ENCODE measurements at places on chromosomes 1 and 21.
A peak's percentile ranks its signal among the peaks of the same experiment; 100 is the strongest.

- no peaks in the 10 kb centered on the region for H3K27me3 ChIP-seq
- no peaks in the 10 kb centered on the region for H3K4me1 ChIP-seq
- H3K4me3 ChIP-seq = no peak overlapping the region
- DNase-seq = no peak
- no peaks in the 10 kb centered on the region for H3K36me3 ChIP-seq
These were observed 282.7 kb downstream of the NPHP4 start for GRCh38 chr1:5709461-5709975.

GRCh38 chr1:226541631-226542622 is 6.6 kb upstream of the STUM start:
- peaks cover 8% of the 10 kb centered on the region for H3K4me1 ChIP-seq
- no peak for DNase-seq
- H3K27ac ChIP-seq = no peak overlapping the region
- no peaks in the 10 kb centered on the region for H3K36me3 ChIP-seq

DNA sequence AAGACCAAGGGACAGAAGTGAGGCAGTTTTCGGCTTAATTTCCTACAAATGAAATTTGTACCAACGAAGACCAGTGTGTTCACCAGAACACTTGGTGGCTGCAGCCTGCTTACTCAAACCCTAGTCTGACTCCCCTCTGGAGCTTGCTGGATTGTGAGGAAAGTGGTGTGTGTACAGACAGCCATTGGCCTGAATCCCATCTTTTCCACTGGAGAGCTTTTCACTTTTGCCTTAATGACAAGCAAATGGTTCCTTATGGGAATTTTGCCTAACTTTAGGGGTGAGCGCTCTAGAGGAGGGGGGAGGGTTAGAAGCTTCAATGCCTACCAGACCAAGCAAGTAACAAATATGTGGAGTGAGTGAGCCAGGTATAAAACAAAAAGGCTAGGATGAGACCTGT is 17.3 kb downstream of the METTL13 start:
- H3K4me3 ChIP-seq = no peak overlapping the region
- no peaks in the 10 kb centered on the region for H3K36me3 ChIP-seq
- H3K27me3 ChIP-seq = no peaks in the 10 kb centered on the region
- H3K27ac ChIP-seq = no peak overlapping the region
- DNase-seq = no peak

DNA sequence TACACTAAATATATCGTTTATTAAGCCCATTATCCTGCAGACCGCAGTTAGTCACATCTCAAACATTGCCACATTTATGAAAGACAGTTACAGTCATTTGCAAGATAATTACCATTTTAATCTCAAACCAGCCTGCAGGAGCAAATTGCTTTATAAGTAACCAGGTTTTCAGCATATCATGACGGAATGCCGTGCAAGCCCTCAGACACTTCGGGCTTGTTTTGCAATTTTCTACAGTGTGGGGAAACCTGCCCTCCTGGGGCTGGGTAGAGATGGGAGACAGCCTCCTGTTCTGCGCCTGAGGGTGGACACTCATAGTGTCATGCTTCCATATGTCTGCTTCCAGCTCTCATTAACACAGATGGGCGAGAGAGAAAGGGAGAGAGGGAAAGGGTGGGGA is 563.9 kb downstream of the NPHP4 start:
- H3K27me3 ChIP-seq = peaks cover 4% of the 10 kb centered on the region
- H3K36me3 ChIP-seq = no peaks in the 10 kb centered on the region
- H3K27ac ChIP-seq = no peak overlapping the region
- DNase-seq = no peak

DNA sequence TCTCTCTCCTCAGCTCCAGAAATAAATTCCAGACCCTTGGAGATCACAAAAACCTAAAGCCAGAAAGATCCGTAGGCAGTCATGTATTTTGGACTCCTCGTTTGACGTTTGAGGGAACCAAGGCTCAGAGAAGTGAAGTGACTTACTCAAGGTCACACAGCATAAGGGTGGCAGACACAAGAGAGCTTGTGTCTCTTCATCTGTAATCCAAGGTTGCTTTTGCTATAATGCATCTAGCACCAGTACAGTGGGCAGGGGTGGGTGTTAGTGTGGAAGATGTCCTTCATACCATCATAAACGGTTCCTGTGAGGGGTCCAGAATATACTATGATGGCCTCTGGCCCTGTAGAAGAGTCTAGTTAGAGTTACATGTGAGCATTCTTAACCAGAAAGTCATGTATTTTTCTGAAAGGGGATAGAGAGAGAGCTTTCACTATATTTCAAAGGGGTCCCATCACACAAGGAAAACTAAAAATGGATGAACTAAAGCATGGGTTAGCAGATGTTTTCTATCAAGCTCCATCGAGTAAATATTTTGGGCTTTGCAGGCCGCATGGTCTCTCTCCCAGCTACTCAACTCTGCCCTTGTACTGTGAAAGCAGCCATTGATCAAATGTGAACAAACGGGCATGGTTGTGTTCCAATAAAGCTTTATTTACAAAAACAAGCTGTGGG is 144.9 kb downstream of the TOMM20 start:
- no peaks in the 10 kb centered on the region for H3K36me3 ChIP-seq
- H3K27ac ChIP-seq = peak overlapping the region; percentile 86
- no peak for DNase-seq
- H3K4me1 ChIP-seq = peaks cover 82% of the 10 kb centered on the region

DNA sequence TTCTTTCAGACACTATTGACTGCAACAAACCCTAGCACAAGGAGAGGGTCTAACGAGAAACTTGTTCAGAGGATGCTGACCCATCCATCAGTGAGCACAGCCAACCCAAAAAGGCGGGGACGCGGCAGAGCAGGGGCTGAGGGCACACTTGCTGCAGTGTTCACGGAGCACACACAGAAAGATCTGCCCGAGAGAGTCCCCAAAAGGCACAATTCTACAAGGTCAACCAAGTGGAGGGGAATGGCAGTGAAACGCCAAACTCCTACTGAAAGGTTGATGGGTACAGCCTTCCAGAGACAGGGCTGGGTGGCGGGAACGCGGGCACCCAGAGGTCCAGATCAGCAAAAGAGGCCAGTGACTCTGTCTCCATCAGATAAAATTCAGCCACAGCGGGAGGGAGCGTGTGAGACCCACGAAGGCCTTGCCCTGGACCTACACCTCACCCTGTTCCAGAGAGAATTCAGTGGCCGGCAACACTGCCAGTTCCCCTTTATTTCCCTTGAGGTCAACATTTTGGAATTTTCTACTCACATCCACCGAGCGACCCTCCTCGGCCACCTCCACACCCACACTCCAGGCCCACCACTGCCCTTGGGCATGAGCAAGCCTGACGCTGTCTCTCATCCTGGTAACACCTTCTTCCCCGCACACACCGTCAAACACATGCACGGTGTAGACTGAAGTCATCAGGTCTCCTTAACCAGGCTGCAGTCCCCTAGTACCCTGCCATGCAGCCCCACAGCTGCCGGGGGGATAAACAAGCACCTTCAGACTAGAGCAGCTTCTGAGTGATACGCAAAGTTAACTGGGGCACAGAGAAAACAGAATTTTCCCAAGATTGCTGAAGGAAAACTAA is 5.5 kb downstream of the GNG4 start:
- no peak overlapping the region for H3K27ac ChIP-seq
- DNase-seq = no peak
- no peaks in the 10 kb centered on the region for H3K36me3 ChIP-seq
- no peak overlapping the region for H3K4me3 ChIP-seq
